ENCODE measurements at places on chromosomes 7 and 10.

DNA sequence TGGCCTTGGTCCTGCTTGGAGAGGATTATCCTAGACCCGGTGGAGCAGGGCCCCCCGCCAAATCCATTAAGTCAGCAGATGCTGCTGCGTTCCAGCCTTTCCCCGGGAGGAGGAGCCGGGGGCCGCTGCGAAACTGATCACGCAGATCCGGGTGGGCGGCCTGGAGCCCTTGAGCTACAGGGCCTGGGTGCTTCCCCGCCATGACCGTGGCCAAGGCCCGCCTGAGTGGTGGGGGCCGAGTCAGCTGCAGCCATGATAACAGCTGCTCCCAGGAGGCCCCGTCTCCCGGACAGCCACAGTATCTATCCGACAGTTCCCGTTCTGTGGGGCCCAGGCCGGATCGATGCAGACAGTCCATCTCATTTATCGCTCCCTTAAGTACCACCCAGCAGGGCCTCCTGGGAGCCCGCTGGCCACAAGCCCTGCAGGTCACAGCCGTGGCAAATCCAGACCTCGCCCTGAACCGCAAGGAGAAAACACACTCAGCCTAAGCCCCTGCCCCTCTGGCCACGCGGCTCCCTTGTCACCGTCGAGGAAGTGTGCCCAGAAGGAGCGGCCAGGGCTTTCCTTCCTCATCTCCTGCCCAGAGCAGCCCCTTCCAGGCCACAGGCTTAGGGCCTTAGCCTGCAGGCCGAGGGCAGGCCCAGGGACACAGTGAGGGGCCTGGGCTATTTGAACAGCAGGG is 34.4 kb upstream of the SLC29A4 start:
- H3K27ac ChIP-seq, result no peak overlapping the region
- H3K27me3 ChIP-seq, result no peaks in the 10 kb centered on the region
- no peaks in the 10 kb centered on the region for H3K4me1 ChIP-seq
- H3K36me3 ChIP-seq, result no peaks in the 10 kb centered on the region

GRCh38 chr10:16964576-16965343 is 147.5 kb upstream of the RSU1 start:
- H3K27ac ChIP-seq, result no peak overlapping the region
- H3K27me3 ChIP-seq, result peaks cover 2% of the 10 kb centered on the region
- DNase-seq, result no peak
- no peak overlapping the region for H3K4me3 ChIP-seq
- H3K4me1 ChIP-seq, result peaks cover 35% of the 10 kb centered on the region

GRCh38 chr7:32335107-32335506 is 155.1 kb downstream of the LSM5 start:
- H3K4me3 ChIP-seq, result no peak overlapping the region
- H3K27me3 ChIP-seq, result no peaks in the 10 kb centered on the region

DNA sequence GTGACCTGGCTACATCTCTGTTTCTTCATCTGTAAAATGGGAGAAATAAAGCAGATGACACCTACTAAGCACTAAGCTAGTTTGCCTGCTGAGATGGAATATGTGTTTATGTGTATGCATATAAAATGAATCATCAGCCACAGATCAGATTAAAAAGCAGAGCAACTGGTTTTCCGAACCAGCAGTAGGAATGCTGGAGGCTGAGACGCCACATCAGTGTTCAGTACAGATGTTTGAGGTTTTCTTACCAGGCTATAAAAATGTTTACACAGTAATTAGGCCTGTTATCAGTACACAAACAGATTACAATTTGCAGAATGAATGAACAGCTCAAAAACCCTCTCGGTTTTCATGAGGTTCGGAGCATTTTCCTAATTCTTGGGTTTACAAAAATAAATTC is 85.8 kb downstream of the CALN1 start:
- H3K36me3 ChIP-seq, result no peaks in the 10 kb centered on the region
- H3K27ac ChIP-seq, result no peak overlapping the region
- no peak overlapping the region for H3K4me3 ChIP-seq
- no peaks in the 10 kb centered on the region for H3K27me3 ChIP-seq

- H3K27me3 ChIP-seq, result peaks cover 5% of the 10 kb centered on the region
- H3K27ac ChIP-seq, result peak overlapping the region; percentile 54
- H3K36me3 ChIP-seq, result no peaks in the 10 kb centered on the region
These were observed 19.6 kb upstream of the GOLGA7B start for GRCh38 chr10:97830064-97830463.

- H3K4me1 ChIP-seq, result no peaks in the 10 kb centered on the region
- H3K4me3 ChIP-seq, result no peak overlapping the region
- no peaks in the 10 kb centered on the region for H3K27me3 ChIP-seq
- H3K27ac ChIP-seq, result no peak overlapping the region
- no peaks in the 10 kb centered on the region for H3K36me3 ChIP-seq
These were observed 114.0 kb upstream of the COBL start for GRCh38 chr7:51430480-51431086.

GRCh38 chr7:115971506-115971905 is 59.1 kb downstream of the TFEC start:
- no peak overlapping the region for H3K27ac ChIP-seq
- no peaks in the 10 kb centered on the region for H3K36me3 ChIP-seq
- no peaks in the 10 kb centered on the region for H3K27me3 ChIP-seq
- H3K4me1 ChIP-seq, result no peaks in the 10 kb centered on the region
- H3K4me3 ChIP-seq, result no peak overlapping the region

DNA sequence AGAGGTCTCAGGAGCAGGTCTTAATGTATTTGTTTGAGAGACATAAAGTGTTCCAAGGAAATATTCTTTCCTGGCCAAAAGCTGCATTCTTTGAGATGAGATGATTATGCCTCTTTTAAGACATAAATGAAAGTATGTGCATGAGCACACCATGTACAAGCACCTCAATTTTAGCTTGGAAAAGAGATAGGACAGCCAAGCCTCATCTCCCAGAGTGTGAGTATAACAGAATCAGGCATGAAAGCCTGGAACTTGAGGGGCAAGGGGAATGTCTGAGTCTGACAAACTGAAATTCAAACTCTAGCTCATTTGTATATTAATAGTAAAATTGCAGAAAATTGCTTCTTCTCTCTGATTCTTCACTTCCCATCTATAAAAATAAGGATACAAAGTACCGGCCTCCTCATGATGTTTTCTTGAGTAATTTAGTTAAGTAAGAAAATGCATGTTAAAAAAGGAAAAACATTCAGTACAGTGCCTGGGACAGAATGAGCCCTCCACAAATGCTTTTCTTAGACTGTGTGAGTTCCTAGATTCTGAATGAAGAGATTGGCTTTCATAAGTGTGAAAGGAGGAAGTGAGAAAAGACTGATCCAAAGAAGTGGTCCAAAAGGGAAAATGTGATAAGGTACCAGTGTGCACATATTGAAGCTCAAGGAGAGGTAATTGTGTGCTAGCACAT is 1260.9 kb upstream of the SORCS1 start:
- no peaks in the 10 kb centered on the region for H3K27me3 ChIP-seq
- H3K4me1 ChIP-seq, result no peaks in the 10 kb centered on the region
- DNase-seq, result no peak
- no peaks in the 10 kb centered on the region for H3K36me3 ChIP-seq
- H3K4me3 ChIP-seq, result no peak overlapping the region

DNA sequence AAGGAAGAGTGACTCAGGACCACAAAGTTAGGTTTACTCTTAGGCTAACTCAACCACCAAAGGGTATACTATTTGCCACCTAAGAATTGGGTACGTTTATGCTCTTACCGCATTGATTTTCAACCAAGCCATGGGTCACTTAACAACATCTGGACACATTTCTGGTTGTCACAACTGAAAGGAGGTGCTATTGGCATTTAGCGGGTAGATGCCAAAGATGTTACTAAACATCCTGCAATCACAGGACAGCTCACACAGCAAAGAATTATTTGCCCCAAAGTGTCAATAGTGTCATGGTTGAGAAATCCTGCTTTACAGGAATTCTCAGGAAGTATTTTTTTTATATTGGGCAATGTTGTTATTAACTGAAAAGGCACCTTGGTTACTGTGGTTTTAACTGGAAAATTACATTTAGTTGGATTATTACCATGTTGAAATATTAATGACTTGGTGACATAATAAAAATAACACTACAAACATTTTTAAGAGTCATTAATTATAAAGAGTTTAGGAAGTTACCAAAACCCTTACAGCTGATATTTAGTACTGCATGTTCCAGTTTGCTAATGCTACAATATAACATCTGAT is 185.0 kb upstream of the TMEM196 start:
- H3K27me3 ChIP-seq, result no peaks in the 10 kb centered on the region
- no peaks in the 10 kb centered on the region for H3K36me3 ChIP-seq
- no peak for DNase-seq
- no peak overlapping the region for H3K27ac ChIP-seq

GRCh38 chr10:95434583-95434982 is 126.6 kb downstream of the SORBS1 start:
- DNase-seq, result no peak
- no peaks in the 10 kb centered on the region for H3K36me3 ChIP-seq
- H3K4me3 ChIP-seq, result no peak overlapping the region

DNA sequence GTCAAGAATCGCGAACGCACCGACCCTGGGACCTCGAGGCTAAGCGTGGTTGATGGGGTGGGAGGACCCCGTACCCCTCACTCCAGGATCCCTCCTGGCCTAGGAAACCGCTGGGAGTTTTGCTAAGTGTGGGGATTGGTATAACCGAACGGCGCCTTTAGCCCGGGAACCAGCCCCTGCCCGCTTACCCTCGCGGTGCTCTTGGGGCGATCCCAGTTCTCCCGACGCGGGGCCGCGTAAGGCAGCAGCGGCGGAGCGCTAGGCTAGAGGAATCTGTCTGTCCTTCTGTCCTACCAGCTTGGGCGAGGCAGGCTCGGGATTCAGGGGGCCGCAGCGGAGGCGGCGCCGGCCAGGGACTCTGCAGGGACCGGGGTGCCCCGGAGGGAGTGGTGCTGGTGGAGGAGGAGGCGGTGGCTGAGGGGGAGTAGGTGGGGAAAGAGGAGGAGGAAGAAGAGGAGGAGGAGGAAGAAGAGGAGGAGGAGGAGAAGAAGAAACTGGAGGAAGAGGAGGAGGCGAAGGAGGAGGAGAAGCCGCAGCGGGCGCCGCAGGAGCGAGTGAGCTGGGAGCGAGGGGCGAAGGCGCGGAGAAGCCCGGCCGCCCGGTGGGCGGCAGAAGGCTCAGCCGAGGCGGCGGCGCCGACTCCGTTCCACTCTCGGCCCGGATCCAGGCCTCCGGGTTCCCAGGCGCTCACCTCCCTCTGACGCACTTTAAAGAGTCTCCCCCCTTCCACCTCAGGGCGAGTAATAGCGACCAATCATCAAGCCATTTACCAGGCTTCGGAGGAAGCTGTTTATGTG is 439 bp upstream of the EMX2 start:
- DNase-seq, result no peak
- H3K27ac ChIP-seq, result peak overlapping the region; percentile 36
- no peak overlapping the region for H3K4me3 ChIP-seq
- peaks cover 2% of the 10 kb centered on the region for H3K36me3 ChIP-seq
- peaks cover 84% of the 10 kb centered on the region for H3K27me3 ChIP-seq

GRCh38 chr7:76222839-76223238 is 21.1 kb downstream of the SRRM3 start:
- peaks cover 15% of the 10 kb centered on the region for H3K27me3 ChIP-seq
- H3K4me1 ChIP-seq, result no peaks in the 10 kb centered on the region
- DNase-seq, result no peak
- H3K4me3 ChIP-seq, result no peak overlapping the region

GRCh38 chr7:140485500-140486265 is 6.4 kb upstream of the MKRN1 start:
- H3K27ac ChIP-seq, result no peak overlapping the region
- H3K36me3 ChIP-seq, result no peaks in the 10 kb centered on the region
- peaks cover 16% of the 10 kb centered on the region for H3K27me3 ChIP-seq
- DNase-seq, result no peak
- H3K4me1 ChIP-seq, result peaks cover 14% of the 10 kb centered on the region
- no peak overlapping the region for H3K4me3 ChIP-seq

DNA sequence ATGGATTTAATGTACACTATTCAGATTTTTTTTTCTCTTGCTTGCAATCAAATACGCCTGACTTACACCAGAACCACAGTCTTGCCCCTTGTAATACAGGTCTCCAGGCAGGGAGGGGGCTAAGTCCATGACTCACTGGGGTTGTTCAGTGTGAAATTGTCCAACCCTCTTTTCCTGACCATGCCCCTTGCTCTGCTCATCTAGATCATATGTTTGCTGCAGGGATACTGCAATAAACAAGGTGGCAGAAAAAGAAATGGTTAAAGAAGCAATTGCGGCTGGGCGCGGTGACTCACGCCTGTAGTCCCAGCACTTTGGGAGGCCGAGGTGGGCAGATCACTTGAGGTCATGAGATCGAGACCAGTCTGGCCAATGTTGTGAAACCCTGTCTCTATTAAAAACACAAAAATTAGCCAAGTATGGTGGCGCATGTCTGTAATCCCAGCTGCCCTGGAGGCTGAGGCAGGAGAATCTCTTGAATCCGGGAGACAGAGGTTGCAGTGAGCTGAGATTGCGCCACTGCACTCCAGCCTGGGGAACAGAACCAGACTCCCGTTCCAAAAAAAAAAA is 85.5 kb downstream of the TMEM130 start:
- no peak overlapping the region for H3K4me3 ChIP-seq
- no peaks in the 10 kb centered on the region for H3K27me3 ChIP-seq
- DNase-seq, result no peak
- no peaks in the 10 kb centered on the region for H3K36me3 ChIP-seq
- H3K27ac ChIP-seq, result no peak overlapping the region

- no peaks in the 10 kb centered on the region for H3K36me3 ChIP-seq
- no peak overlapping the region for H3K4me3 ChIP-seq
- no peaks in the 10 kb centered on the region for H3K27me3 ChIP-seq
- H3K4me1 ChIP-seq, result no peaks in the 10 kb centered on the region
These were observed 40.8 kb upstream of the CTBP2 start for GRCh38 chr10:125201108-125201524.

- no peak overlapping the region for H3K27ac ChIP-seq
- peak; percentile 51 for DNase-seq
- peaks cover 13% of the 10 kb centered on the region for H3K4me1 ChIP-seq
- H3K4me3 ChIP-seq, result no peak overlapping the region
These were observed 3.5 kb upstream of the CFAP58 start for GRCh38 chr10:104350127-104350635.

- peaks cover 19% of the 10 kb centered on the region for H3K27me3 ChIP-seq
- H3K4me3 ChIP-seq, result no peak overlapping the region
- DNase-seq, result no peak
- H3K27ac ChIP-seq, result no peak overlapping the region
These were observed 341.6 kb downstream of the RNLS start for GRCh38 chr10:88241501-88241900.

GRCh38 chr10:126397640-126398382 is 9.5 kb upstream of the ADAM12 start:
- H3K4me1 ChIP-seq, result no peaks in the 10 kb centered on the region
- H3K4me3 ChIP-seq, result no peak overlapping the region
- no peak for DNase-seq
- H3K27me3 ChIP-seq, result no peaks in the 10 kb centered on the region

DNA sequence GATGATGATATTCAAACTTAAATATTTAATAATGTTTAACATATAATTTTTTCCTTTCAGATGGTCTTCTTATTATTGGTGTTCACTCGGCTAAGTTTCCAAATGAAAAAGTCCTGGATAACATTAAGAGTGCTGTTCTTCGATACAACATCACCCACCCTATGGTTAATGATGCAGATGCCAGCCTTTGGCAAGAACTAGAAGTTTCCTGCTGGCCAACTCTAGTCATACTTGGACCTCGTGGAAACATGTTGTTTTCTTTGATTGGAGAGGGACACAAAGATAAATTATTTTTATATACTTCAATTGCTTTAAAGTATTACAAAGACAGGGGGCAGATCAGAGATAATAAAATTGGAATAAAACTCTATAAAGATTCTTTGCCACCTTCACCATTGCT is 22.0 kb downstream of the NHLRC2 start:
- H3K4me3 ChIP-seq, result no peak overlapping the region
- peaks cover 28% of the 10 kb centered on the region for H3K36me3 ChIP-seq
- no peaks in the 10 kb centered on the region for H3K4me1 ChIP-seq

- no peaks in the 10 kb centered on the region for H3K27me3 ChIP-seq
- H3K36me3 ChIP-seq, result no peaks in the 10 kb centered on the region
- H3K4me3 ChIP-seq, result no peak overlapping the region
- H3K27ac ChIP-seq, result no peak overlapping the region
These were observed 213.3 kb upstream of the FZD8 start for GRCh38 chr10:35855155-35855947.
